ENCODE measurements at places on chromosomes 7 and 10.

- peak; percentile 29 for DNase-seq
Measured at GRCh38 chr10:110803830-110804338, 67.8 kb upstream of the PDCD4 start.

DNA sequence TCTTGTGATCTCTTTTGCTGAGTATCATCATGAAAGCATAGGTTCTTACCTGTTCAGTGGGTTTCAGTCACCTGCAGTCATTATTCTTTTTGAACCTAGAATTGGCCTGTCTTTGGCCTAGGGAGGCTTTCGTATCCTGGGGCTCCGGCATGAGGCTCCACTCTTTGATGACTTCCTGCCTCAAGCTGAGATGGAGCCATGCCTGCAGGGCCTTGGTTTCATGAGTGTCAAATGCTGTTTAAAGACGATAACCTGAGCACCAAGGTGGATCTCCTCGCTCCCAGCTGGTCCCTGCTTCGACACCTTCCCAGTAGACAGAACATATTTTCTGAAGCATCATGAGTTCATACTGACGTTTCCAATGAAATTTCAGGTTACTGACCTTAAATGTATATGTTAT, 597.8 kb upstream of the FOXK1 start:
- DNase-seq: no peak

DNA sequence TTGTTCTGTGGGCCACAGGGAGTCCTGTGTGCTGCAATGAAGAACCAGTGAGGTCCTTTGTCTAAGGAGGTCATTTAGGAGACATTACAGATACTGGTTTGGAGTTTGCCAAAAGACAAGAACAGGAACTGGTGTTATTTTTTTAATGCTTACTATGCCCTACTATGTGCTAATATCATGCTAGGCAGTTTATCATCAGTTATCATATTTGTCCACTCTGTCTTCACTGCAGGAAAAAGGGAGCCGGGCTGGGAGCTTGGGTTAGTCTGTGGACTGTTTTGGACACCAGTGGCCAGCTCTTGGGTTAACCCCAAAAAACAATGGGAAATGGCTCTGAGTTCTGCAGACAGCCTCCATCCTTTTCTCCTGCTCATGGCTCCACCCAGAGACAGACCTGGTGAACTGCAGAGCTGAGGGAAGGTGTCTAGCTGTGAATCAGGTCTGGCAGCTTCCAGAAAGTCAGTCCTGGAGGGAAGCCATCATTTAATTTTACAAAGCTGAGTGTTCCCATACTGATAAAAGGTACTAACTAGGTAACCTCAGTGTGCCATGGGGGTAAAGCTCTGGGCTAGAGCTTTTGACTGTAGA, 101.2 kb upstream of the ZNF746 start:
- DNase-seq: no peak

DNA sequence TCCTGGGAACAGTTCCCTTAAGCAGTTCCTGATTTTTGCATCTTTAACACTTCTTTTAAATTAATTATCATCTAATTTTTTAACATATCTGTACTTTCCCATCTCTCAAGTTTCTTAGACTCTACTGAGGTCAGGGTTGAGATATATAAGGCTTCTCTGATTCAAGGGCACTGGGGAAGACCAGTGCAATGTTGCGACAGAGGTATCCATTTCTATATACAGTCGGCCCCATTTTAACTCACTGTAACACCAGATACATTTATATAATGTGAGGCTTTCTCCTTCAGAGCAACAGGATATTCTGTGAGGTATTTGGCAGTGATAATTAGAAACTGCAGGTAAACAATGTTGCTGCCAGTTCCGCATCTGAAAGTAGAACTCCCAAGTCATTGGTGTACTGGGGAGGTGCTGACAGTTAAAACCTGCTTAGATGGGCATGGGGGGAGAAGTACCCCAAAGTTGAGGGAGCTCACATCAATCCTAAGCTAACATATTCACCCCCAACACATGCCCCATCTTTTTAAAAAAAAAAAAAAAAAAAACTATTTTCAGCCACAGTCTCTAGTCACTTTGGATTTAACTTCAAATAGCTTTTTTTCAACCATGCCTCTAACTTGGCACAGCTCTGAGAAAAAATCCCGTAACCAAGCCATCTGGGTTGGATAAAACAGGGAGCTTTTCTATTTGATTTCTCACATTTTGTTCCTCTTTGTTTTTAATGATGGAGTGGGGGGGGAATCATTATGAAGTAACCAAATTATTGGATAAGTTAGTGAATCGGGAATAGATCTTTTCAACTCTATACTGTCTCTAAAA, 62.9 kb downstream of the REEP3 start:
- DNase-seq: no peak

GRCh38 chr7:514651-515598, 4.7 kb downstream of the PDGFA start:
- DNase-seq: no peak

DNA sequence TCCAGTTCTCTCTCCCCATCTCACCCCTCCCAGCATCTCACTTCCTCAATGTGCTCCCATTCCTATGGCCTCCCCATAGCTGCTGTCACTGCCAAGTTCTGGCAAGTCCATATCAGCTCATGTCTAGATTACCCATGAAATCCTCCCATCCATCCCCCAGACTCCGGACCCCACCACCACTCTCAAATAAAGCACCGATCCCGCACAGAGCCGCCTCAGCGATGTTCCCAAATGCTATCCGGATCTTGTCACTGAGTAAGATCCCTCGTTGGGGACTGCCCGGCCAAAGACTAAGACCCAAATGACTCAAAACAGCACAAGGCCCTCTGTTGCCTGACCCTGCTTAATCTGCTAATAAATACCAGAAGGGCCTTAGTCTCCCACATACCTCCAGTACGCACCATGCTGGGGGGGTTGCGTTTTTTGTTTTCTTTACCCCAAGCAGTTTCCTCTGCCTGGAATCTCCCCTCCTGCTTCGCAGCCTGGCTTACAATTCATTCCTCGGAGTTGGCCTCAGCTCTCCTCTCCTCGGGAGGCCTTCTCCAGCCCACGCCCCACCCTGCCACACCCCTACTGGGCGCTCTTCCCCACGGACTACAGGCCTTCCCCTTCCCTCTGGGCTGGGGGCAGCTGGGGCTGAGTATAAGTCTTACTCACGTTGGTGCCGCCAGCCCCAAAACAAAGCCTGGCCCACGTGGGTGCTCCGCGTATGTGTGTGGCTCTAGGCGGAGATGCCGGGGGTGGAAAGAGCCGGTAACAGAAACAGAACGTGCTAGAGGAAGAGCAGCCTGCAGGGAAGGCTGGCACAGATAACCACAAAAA, 1.8 kb upstream of the DUSP5 start:
- peak; percentile 68 for DNase-seq

- DNase-seq: no peak
Measured at GRCh38 chr10:110977662-110978061, 58.3 kb downstream of the SHOC2 start.

- no peak for DNase-seq
Measured at GRCh38 chr10:77530011-77530410, 107.6 kb downstream of the KCNMA1 start.

DNA sequence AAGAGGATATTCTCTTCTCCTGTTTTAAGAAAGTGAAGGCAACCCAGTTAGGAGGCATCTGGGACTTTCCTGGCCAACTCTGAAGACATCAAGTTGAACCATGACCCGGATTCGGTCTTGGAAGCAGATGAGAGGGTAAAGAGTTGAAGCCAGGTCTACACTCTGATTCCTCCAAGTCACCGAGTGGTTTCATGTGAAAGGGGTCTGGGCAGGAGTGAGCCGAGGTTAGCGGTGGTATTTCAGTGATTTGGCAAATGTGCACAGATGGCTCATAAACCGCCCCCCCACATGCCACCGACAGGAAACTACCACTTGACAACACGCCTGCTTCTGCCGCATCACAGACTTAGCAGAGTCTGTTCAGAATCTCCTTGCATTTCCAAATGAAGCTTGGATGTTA, 11.4 kb upstream of the REPIN1 start:
- DNase-seq: peak; percentile 67

GRCh38 chr7:106520962-106521514, 139.9 kb downstream of the CCDC71L start:
- no peak for DNase-seq

DNA sequence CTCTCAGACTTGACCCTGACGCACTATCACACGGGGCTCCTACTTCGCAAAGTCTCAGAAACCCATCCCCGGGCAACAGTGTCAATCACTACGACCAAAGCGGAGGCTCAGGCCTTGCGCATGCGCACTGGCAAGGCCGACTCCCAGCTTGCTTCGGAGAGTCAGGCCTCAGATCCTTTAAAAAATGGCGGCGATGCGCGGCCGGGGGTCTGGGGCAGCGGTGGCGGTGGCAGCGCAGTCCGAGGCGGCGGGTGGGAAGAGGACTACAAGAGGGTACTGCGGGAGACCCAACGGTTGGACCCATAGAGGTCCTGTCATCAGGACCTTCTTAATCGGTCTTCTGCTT, 196.9 kb downstream of the ZNF716 start:
- no peak for DNase-seq

- DNase-seq: no peak
Measured at GRCh38 chr7:135291809-135292253, 58.2 kb downstream of the STRA8 start.

- no peak for DNase-seq
Measured at GRCh38 chr10:123621492-123621891, 44.7 kb upstream of the GPR26 start.

- no peak for DNase-seq
Measured at GRCh38 chr10:103649654-103650423, 156.3 kb downstream of the NEURL1 start.

All from activated T-cell treated with anti-CD3 and anti-CD28 coated beads, Interleukin-2, amount 50 U/mL, for 4 hours (primary cell).